ENCODE measurements at places on chromosomes 5 and 9.

DNA sequence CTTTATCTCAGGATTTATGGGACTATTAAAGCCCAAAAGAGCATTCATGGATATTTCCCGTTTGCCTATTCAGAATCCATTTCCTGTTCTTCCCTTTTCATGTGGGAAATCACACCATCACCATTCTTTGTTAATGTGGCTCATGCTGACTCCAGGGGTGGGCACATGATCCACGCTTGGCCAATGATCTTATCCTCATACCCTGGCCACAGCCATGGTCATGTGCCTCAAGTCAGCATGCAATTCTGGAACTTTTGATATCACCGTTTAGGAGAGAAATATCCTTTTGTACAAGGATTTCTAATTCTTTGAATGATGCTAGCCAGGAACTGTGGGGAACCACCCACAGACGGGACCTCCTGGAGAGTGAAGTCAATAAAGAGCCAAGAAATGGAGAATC is 272.2 kb downstream of the PRELID2 start:
- H3K27ac ChIP-seq = no peak overlapping the region
- H3K36me3 ChIP-seq = no peaks in the 10 kb centered on the region
- no peaks in the 10 kb centered on the region for H3K27me3 ChIP-seq

GRCh38 chr5:83562791-83563557 is 91.4 kb downstream of the VCAN start:
- DNase-seq = no peak
- H3K27me3 ChIP-seq = no peaks in the 10 kb centered on the region
- no peaks in the 10 kb centered on the region for H3K4me1 ChIP-seq
- H3K4me3 ChIP-seq = no peak overlapping the region
- H3K36me3 ChIP-seq = no peaks in the 10 kb centered on the region

- DNase-seq = no peak
- no peaks in the 10 kb centered on the region for H3K27me3 ChIP-seq
- H3K4me3 ChIP-seq = no peak overlapping the region
- no peak overlapping the region for H3K27ac ChIP-seq
- H3K4me1 ChIP-seq = no peaks in the 10 kb centered on the region
Measured at GRCh38 chr5:92652756-92653155, 928.3 kb downstream of the NR2F1-AS1 start.

DNA sequence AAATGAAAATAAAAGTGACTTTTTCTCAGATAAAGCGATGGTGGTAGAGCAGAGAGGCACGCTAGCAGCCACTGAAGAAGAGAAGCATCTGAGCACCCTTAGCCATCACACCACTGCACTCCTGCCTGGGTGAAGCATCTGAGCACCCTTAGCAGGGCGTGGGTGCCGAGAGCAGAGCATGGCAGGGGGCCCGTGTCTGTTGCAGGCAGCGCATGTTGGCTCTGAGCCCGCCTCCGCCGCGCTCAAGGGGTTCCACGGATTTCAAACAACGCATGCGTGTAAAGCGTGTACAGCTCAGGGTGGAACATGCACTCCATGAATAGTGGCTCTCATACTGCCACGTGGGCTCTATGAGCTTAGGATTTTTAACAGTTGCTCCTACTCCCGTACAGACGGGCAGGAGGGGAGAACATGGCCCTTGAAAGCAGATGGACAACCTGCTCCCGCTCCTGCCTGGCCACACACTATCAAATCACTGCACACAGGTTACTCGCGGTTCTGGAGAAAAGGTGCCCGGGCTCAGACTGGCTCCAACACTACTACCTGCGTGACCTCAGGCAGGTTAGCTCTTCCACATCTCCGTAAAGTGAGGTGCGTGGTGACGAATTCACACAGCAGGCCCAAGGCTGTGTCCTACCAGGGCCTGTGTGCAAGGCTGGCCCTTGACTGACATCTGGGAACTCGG is 12.1 kb downstream of the LRRC14B start:
- no peaks in the 10 kb centered on the region for H3K27me3 ChIP-seq
- no peak for DNase-seq
- H3K27ac ChIP-seq = no peak overlapping the region
- no peaks in the 10 kb centered on the region for H3K4me1 ChIP-seq

DNA sequence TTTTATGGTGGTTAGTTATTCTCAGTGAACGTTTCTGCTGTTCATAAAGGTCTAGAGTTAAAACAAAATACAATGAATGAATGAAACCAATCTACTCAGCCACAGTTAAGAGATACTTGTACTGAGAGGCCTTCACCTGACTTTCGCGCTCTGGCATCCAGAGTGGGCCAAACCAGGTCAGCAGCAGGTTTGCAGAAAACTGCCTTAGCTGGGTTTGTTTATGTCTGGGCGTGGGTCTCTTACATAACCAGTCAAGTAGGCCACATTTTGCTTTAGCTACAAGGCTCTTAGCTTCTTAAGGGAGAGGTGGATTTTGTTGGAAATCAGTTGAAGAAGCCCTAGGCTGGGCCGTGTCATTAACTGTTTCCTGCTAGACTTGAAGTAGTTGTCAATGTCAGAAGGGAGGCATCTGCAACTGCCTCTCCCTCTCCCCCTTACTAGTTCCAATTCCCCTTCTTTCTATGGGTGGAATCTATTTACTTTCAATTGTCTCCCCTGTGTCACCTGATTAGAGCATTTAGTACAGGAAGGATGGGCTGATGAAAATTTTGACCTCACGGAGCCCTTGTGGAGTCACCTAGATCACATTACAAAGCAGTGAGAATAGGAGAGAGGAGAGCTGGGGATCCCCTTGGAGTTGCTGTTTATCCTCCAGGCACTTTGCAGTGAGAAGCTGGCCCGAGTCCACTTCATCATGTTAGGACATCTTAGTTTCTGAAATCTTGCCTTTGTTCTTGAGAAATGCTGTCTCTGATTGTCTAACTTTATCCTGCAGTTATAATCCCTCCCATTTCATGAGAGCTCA is 200.5 kb downstream of the ARHGEF28 start:
- H3K4me3 ChIP-seq = no peak overlapping the region
- H3K27ac ChIP-seq = no peak overlapping the region
- no peak for DNase-seq
- H3K36me3 ChIP-seq = no peaks in the 10 kb centered on the region

DNA sequence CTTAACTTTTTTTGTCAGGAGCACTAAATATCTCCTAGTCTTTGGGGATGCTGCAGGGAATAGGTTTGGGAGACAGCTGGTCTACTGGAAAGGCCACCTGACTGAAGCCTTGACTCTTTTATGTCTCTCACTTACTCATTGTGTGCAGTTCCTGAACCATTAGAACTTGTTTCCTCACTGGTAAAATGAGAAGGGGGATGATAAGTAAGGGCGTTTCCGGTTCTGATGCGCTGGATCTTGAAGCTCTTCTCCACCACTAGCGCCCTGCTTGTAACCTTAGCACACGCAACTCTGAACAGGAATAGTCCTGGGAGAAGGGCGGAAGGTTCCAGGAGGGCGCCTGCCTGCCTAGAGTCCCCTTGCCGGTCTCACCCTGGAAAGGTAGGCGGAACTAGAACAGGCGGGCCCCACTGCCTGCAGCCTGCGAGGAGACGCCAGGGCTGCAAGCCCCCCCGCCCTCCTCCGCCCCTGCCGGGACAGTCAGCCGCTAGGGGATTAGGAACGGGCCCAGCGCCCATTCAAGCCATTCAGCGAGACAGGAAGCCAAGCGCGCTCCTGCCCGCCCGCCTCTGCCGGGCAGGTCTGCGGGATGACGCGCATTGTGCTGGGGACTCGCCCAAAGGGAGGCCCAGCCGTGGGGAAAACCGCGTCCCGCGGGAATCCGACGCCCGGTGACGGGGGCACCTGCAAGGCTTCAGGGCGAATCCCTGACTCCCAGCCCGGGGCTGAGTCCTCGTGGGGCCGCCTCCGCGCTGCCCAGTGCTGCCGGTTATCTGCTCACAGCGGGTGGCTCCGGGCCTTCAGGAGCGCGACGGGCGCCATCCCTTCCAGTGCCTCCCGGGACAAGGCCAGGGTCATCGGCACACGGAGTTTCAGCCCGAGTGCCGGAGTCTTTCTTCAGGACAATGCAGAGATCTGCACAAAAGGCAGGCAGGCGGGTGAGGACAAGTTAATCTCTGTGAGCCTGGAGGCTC is 44.0 kb upstream of the XPA start:
- no peak overlapping the region for H3K27ac ChIP-seq
- no peaks in the 10 kb centered on the region for H3K4me1 ChIP-seq
- no peaks in the 10 kb centered on the region for H3K27me3 ChIP-seq
- peak overlapping the region; percentile 39 for H3K4me3 ChIP-seq

DNA sequence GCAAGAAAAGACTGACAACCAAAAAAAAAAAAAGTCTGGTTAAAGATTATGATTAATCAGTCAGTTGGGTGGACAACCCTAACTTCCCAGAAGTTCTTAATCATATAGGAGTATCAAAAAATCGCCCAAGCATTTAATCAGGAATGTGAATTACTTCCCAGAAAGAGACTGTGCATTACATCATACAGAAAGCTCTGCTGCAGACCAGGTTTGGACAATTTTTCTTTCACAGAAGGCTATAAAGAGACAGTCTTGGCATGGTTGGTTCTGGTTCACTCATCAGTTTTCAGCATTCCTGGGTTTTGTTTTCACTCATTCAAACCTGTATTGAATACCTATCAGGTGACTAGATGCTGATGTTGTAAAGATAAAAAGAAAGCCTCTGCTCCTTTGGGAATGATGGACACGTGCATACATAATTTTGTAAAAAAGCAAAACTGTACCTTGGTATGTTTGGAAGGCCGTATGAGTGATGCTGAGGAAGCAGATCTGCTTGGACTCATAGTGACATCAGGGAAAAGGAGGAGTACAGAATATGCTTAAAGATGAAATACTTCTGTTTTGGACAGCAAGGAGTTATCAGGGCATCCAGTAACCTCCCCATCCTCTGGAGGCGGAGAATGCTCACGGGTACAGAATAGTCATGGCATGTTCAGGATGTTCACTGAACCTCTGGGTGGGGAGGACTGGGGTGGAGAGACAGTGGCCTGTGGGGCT is 178.4 kb downstream of the GNA14 start:
- no peak overlapping the region for H3K4me3 ChIP-seq
- no peaks in the 10 kb centered on the region for H3K4me1 ChIP-seq
- no peak for DNase-seq
- no peaks in the 10 kb centered on the region for H3K27me3 ChIP-seq
- no peaks in the 10 kb centered on the region for H3K36me3 ChIP-seq

GRCh38 chr9:74277532-74277931 is 219.6 kb upstream of the RORB start:
- H3K27ac ChIP-seq = no peak overlapping the region
- no peak overlapping the region for H3K4me3 ChIP-seq
- no peaks in the 10 kb centered on the region for H3K36me3 ChIP-seq
- no peaks in the 10 kb centered on the region for H3K4me1 ChIP-seq
